ENCODE measurements at places on chromosomes 1 and 21.

- DNase-seq = peak; percentile 31
Measured at GRCh38 chr1:25096307-25097150, 135.8 kb downstream of the SYF2 start.

GRCh38 chr1:66176012-66176715, 357.8 kb upstream of the SGIP1 start:
- no peak for DNase-seq

DNA sequence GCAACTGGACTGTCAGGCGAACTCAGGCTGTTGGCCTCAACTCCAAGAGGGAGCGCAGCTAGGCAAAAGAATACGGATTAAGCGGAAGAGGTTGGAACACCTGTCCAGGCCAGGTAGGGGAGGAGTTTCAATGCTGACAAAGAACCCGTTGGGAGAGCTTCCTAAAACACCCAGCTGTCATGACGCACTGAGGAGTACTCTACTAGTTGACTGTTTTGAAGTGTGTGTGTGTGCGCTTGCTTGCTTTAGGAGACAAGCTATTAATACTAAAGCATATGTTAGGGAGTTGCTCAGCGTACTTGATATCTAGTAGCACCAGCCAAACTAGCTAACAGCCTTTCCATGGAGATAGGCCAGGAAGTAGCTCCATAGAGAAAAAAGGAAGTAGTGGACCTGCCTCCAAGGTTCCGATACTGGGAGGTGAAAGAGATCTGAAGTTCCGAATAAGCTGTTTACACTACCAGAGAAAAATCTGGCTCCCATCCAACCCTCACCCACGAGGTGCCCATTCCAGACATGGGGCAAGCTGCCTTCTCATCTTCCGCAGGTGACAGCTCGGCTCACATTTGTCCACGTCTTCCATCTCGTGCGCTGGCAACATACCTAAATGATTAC, 974 bp upstream of the FNBP1L start:
- DNase-seq = peak; percentile 56

DNA sequence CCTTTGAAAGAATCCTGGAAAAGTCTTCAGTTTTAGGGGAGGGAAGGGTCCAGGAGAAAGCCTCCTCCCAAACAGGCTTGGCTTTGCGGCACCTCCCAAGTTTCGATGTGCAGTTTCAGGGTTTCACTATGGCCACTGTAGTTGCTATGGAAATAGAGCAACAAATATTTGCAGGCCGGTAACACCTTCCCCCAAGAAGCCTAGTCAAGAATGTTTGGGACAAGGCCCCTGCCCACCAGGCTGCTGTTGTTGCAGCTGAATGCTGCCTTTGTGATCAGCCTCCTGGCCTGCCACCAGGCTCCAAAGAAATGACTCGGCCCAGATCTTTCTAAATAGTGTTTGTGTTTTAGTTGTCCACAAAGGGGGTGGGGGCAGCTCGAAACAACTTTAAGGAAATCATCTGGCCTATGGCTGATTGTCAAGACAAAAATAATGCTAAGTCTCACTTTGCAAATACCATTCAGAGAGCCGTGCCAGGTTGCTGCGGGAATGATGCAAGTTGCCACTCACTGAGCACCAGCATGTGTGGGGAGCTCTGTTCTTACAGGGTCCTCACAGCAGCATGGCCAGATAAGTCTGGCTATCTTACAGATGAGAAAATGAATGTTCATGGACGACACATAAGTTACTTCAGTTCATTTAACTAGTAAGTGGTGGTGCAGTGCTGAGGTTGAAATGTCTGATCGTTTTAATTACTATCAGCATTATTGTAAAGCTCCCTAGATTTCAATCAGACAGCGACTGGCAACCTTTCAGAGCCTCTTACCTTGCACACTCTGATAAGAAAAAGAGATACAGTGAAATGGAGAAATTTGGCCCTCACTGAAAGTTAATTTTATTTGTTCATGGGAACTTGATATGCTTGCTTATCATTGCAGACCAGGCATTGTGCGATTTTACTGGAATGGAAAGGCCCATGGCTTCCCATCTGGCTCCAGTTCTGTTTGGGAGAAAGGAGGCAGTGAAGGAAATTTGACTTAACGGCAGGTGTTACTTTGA, 91.2 kb upstream of the JUN start:
- no peak for DNase-seq

GRCh38 chr1:85379203-85380136, 85.5 kb downstream of the DDAH1 start:
- no peak for DNase-seq

DNA sequence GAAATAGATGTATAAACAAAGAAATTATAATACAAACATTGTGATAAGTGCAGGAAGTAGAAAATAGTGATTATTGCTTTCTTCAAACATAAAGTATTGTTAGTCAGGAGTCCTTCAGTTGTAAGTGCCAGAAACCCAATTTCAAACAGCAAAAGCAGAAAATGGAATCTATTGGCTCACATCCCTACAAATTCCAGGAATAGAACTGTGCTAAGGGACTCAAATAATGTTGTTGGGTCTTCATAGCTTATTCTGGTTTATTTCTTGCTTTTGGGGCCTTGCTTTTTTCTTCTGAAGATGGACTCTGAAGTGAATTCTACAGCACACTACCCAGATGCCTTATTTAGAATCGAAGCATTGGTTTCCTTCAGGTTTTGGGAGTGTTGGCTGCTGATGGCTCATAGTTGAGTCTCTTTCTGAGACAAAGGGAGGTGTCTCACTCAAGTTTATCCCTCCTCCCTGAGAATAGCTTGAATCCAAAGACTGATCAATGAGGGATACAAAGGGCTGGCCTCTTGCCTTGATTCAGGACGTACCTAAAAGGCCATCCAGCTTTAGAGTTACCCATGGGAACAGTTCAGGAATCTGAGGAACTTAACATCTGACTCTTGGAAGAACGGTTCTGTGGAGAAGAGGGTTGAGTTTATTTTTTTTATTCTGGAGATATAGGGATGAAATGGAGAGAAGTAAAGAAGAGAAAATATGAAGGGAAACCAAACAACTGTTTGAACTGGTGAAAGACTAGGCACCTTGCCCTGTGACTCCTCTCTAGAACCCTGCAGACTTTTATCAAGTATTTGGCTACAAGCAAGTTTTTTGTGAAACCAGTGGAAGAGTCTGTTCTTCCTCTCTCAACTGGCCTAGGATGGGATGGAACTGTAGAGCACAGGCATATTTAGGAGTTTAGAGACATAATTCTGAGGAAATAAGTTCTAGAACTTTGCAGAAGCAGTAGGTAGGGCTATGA, 39.0 kb upstream of the ATG4C start:
- no peak for DNase-seq

DNA sequence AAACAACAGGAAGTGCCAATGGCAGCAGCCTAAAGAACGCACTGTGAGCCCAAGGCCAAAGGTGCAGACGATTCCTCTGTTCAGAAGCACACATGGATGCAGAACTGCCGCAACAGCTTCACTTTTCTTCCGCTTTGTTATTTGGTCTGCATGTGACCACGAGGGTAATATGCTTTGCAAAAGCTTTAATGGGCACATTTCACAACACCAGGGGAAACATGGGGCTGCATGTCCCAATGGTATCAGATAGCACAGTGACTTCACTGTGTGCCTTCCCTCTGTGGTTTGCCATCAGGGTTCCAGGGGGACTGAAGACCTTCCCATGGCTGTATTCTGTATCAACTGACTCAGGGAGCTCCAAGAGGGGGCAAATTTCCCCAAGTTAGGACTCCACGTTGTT, 28.3 kb downstream of the THAP3 start:
- DNase-seq = no peak

DNA sequence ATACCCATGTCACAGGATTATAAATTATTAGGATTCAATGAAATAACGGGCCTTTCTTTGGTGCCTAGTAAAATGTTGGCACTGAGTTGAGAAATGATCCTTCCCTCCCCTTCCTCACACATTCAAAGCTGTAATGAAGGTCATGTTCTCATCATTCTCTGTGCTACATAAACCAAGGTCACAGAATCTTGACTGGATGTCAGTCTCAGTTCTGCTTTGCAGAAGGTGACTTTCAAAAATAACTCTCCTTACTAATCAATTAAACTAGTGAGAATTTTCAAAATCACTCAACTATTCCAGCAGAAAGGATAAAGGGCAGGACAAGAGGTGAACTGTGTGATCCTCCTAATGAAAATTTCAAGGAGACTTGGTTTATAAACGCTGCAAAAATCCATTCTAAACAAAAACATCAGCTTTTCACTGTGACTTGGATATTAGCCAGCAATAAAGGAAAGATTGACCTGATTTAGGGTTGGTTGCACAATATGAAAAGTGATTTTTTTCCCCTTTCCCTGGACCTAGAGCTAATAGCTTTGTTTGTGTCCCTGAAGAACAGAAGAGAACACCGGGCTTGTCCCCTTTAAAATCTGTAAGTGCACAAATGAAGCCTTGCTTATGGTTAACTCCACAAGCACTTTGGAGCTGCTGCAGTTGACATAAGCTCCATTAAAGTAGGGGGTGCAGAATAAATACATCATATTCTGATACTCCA, 120.1 kb downstream of the SEC16B start:
- DNase-seq = no peak

GRCh38 chr1:172095846-172096245, 254.5 kb downstream of the DNM3 start:
- DNase-seq = no peak

DNA sequence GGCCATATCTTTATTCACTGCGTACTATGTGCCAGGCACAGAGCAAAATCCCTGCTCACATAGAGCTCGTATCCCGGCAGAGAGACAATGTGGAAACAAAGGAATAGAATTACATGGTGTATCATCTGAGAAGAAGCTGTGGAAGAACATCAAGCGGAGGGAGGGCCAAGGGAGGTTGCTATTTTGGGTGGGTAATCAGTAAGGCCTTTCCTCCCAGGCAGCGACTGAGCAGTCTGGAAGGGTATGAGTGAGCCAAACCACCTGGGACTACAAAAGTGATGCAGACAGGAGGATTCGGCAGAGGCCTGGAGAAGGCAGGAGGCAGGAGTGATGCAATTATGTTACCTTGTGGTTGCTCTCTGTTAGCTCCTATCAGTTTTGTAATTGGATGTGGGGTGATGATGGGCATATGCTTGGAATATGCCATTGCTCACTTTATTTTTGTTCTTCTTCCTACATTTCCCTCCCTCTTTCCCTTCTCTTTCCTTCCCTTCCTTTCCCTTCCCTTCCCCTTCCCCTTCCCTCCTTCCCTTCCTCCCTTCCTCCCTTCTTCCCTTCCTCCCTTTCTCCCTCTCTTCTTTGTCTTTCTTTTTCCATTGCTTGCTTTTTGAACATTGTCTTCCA, 172.9 kb downstream of the DISC1 start:
- DNase-seq = no peak

- DNase-seq = no peak
Measured at GRCh38 chr1:51048021-51048420, 54.0 kb upstream of the C1orf185 start.

GRCh38 chr1:197521118-197521739, 253.2 kb downstream of the CRB1 start:
- DNase-seq = peak; percentile 62

DNA sequence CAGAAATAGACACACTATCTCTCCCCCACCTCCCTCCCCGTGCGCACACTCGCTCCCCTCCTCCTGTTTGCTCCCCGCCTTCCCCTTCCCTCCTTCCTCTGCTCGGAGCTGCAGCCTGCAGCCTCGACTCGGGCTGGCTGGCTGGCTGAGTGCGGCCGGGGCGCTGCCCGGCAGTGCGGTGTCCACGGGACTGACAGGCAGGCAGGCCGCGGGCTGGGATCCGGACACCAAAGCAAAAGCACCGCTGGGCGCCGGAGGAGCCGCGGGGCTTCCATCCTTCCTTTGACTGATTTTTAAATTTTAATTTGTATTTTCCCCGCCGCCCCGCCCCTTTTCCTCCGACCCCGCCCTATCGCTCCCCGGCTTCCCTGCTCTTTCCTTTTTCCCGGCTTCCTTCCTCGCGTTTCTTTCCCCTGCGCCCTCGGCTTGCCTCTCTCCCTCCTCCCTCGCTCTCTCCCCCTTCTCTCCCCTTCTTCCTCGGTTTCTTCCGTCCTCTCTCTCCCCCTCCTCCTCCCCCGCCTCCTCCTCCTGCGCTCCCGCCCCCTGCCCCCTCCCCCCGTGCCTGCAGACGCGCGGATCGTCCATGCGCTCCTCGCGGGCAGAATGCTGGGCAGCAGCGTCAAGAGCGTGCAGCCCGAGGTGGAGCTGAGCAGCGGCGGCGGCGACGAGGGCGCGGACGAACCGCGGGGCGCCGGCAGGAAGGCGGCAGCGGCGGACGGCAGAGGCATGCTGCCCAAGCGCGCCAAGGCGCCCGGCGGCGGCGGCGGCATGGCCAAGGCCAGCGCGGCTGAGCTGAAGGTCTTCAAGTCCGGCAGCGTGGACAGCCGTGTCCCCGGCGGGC, 109.4 kb downstream of the NAV1 start:
- no peak for DNase-seq

- no peak for DNase-seq
Measured at GRCh38 chr1:14869187-14869586, 270.7 kb downstream of the KAZN start.

DNA sequence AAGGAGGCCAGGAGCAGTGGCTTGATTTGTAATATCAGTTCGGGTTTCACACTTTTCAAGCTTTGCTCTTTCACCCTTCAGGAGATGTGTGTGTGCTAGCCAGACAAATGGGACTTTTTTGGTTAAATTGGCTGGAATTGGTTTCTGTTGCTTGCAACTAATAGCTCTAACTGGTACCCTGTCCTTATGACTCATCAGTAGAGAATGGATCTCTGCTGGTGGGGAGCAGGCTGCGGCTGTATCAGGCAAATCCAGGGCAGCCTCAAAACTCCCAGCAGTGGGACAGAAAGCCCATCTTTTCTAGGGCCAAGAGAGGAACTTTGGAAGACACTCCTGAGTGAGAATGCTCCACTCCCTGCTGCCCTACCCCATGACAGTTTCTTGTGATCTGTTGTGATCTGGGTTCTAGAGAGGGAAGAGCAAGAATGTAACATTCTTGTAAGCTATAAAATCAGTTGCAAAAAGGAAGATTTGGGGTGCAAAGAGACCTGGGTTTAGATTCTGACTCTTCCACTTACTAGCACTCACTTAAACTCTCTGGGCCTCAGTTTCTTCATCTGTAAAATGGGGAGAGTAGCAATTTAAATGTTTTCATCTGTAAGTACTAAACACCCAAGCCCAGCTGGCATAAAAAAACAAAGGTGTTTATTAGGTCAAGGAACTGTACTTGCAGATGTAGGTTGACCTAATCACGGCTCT, 257.0 kb upstream of the TMEM51 start:
- DNase-seq = peak; percentile 62

- no peak for DNase-seq
Measured at GRCh38 chr21:37956772-37957171, 40.5 kb upstream of the KCNJ6 start.

GRCh38 chr1:203026666-203027663, 674 bp downstream of the PPFIA4 start:
- DNase-seq = no peak

DNA sequence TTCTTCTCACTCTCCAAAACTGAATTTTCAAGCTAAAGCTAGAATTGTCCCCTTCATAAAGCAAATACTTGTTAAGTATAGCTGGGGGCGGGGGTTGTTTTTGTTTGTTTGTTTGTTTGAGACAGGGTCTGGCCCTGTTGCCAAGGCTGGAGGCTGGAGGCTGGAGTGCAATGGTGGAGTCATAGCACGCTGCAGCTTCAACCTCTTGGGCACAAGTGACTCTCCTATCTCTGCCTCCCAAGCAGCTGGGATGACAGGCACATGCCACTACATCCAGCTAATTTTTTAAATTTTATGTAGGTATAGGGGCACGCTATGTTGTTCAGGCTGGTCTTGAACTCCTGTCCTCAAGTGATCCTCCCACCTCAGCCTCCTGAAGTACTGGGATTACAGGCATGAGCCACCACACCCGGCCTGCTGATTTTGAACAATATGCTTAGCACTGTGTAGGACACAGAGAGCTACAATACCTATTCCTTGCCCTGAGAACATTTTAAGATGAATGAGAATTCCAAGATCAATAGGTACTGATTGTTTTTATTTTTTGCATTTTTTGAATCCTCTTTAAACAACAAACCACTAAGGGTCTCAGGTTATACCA, 42.2 kb downstream of the PCNX2 start:
- peak; percentile 85 for DNase-seq

Data from trophoblast cell (in vitro differentiated cells and primary cell).